Thymus (tissue), 14 donors: ENCODE measurements at places on chromosomes 1 and 21.

GRCh38 chr1:106254748-106255147, 801.7 kb upstream of the PRMT6 start:
- no peak for DNase-seq

- peak; percentile 45 for DNase-seq
Observed at GRCh38 chr1:15153842-15154479, 414 bp downstream of the TMEM51 start.

GRCh38 chr1:8739377-8739776, 78.1 kb downstream of the RERE start:
- DNase-seq = no peak

GRCh38 chr1:41246568-41246967, 4.5 kb upstream of the SCMH1 start:
- DNase-seq = no peak

DNA sequence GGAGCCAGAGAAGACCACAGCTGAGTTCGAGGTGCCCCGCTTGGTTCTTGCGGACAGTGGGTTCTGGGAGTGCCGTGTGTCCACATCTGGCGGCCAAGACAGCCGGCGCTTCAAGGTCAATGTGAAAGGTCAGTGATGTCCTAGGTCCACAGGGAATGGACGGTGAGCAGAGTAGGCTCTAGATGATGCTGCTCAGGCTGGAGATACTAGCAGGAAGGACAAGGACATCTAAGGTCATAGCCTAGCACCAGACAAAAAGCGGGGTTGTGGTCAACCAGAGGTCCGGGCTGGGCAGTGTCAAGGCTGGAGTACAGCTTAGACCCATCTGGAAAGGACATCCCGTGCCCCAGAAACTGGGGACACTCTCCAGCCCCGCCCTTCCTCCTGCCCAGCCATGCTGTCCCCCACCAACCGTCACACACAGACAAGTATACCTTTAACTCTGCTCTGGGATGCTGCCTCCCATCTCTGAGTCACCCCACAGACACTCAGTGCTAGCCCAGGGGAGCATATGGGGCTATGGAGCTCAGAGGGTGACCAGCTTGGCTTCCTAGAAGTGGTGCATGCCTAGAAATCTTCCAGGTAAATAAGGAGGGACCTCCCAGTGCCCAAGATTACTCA, 8.7 kb downstream of the TIE1 start:
- DNase-seq = no peak

DNA sequence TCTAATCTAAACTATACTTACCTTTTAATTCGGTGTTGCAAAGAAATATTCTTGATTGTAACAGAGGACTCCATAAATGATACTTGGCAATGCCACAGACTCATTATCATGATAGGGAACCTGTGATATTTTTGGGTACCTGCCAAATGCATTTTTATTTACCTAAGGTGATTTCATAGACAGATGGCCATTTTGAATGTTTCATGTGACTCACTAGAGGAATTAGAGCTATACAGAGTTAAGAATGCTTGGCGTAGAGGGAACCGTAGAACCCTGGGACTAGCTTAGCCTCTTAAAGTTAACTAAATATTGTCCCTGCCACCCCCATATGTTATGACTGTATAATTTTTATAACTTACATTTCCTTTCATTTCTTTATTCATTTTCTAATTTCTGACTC, 136.1 kb downstream of the DISP1 start:
- DNase-seq = no peak

DNA sequence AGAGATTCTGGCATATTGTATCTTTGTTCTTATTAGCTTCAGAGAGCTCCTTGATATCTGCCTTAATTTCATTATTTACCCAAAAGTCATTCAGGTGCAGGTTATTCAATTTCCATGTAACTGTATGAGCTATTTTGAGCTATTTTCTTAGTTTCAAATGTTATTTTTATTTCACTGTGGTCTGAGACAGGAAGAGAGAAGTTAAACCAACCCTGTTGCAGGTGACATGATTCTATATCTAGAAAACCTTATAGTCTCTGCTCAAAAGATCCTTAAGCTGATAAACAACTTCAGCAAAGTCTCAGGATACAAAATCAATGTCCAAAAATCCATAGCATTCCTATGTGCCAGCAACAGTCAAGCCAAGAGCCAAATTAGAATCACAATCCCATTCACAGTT, 1644.0 kb upstream of the B3GALT2 start:
- DNase-seq = no peak

- DNase-seq = no peak
Observed at GRCh38 chr1:66618390-66618789, 84.4 kb downstream of the SGIP1 start.

GRCh38 chr1:222461941-222462340, 86.0 kb downstream of the HHIPL2 start:
- no peak for DNase-seq

DNA sequence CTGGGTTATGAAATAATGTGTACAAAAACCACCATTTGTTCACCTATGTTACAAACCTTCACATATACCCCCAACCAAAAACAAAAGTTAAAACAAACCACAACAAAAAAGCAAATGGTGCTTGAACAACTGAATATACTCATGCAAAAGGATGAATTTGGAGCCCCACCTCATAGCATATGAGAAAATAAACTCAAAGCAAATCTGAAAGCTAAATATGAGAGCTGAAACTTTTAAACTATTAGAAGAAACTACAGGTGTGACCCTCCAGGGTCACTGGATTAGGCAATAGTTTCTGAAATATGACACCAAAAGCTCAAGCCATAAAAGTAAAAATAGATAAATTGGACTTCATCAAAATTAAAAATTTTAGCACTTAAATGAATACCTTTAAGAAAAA, 215.5 kb upstream of the CHRM3 start:
- no peak for DNase-seq

- no peak for DNase-seq
Observed at GRCh38 chr1:172581779-172582178, 48.8 kb downstream of the SUCO start.

DNA sequence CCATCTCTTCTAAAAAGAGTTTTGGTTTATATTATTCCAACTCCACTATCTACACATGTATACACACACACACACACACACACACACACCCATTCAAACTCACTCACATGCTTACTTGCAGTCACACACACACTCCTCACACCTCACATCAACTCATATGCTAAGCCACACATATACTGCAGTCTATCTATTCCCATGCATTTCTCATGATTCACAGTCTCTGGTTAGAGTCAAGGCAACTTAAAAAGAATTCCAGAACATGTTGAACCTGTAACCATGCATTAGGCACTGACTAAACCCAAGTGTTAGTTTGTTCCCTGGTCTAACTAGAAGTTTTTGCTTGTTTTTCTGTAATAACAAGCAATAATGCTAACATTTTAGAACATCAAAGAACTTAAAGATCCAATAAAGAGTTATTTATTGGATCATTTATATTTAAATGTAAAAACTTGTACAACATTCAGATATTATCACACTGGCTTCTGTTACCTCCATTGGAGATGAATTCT, 931.1 kb downstream of the PLA2G4A start:
- no peak for DNase-seq

- no peak for DNase-seq
Observed at GRCh38 chr21:42850866-42851391, 28.4 kb downstream of the WDR4 start.

GRCh38 chr1:187854457-187854856, 1025.7 kb downstream of the PLA2G4A start:
- DNase-seq = no peak

DNA sequence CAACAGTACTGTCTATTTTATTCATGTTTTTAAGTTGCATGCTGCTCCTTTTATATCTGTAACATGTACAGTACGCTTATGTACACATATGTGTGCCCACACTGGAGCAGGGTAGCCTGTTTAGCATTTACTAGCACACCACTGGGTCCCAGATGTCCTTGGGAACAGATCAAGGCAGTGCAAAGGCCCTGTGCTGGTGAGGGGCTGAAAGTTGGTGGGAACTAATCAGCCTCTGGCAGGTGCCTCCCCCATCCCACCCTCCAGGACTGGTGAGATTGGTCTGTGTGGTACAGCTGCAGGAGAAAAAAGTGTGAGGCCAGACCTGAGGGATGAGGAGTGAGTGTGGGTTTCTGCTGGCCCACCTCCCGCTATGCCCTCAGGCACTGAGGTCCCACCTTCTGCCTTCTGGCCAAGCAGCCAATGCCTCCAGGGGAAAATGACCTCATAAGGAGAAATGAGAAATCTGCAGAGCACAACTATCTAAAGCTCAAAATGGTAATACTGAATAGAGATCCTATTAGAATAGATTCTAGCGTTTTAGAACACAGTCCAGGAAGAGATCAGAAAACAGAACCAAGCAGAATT, 58.9 kb downstream of the POFUT2 start:
- no peak for DNase-seq

GRCh38 chr1:191134796-191135195, 657.1 kb upstream of the BRINP3 start:
- DNase-seq = no peak

DNA sequence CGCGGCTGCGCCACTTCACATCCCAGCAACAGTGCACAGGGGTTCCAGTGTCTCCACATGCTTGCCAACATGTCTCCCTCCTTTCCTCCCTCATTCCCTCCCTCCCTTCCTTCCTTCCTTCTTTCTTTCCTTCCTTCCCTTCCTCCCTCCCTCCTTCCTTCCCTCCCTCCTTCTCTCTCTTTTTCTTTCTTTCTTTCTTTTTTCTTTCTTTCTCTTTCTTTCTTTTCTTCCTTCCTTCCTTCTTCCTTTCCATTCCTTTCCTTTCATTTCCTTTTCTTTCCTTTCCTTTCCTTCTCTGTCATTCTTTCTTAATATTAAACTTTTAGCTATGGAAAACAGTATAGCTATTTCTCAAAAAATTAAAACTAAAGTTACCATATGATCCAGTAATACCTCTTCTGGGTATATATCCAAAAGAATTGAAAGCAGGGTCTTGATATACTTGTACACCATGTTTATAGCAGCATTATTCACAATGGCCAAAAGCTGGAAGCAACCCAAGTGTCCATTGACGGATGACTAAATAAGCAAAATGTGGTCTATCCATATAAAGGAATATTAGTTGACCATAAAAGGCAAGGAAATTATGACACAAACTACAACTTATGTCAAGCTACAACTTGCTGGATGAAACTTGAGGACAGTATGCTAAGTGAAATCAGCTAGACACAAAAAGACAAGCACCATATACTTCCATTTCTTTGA, 55.0 kb upstream of the TLR5 start:
- no peak for DNase-seq

GRCh38 chr1:215007880-215008279, 74.7 kb upstream of the KCNK2 start:
- no peak for DNase-seq

DNA sequence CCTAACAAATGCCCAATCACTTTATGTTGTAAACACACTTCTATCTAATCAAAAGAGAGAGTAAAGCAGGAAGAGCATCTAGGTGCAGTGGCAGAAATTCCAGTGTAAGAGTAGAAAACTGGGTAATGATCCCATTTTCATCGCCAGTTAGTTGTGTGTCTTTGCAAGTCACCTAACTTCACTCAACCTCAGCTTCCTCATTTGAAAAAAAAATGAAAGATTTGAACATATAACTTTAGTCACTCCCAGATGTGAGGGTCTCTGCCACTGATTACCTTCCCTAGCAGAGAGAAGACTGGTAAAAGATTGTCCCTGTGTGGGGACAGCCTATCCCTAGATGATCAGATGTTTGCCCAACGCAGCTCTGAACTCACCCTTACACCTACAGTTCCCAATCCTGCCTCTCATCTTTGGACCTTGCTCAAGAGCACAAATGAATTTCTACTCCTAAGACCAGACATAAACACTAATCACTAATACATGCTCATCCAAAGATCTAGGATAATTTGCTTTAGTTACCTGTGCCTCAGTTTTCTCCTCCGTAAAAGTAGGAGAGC, 25.2 kb upstream of the DUSP23 start:
- no peak for DNase-seq

DNA sequence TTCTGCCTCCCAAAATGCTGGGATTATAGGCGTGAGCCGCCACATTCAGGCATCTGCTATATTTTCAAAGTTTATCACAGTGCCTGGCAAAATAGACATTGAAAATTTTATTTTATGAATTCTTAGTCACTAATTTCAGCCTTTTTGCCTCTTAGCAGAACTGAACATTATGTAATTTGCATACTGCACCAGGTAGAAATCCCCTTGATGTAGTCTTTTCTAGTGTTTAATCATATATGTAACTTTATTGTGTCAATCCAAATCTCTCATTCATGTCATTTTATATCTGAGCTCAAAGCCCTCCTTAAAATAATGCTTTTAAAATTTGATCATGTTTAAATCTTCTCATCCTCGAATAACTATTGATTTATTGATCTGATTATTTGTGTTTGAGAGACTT, 19.2 kb downstream of the WDTC1 start:
- DNase-seq = no peak

- DNase-seq = no peak
Observed at GRCh38 chr1:22854688-22855565, 117.7 kb downstream of the LACTBL1 start.
